ENCODE measurements at places on chromosomes 5 and 9.

DNA sequence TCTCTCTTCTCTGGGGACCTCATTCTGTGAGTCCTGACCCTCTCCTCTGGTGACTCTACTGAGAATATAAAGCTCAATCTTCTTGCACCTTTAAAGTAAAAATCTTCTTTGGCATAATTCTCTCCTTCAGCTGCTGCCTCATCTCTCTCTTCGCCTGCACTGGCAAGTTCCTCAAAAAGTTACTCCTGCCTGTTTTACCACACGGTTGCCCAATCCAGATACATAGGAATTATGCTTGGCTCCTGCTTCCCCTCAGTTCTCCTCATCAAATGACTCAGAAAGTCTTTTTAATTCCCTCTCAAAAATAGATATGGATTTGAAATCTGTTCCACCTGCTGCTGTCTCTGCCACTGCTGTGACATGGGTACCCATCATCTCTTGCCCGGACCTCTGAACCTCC, 14.4 kb upstream of the HRCT1 start:
- no peak for DNase-seq

DNA sequence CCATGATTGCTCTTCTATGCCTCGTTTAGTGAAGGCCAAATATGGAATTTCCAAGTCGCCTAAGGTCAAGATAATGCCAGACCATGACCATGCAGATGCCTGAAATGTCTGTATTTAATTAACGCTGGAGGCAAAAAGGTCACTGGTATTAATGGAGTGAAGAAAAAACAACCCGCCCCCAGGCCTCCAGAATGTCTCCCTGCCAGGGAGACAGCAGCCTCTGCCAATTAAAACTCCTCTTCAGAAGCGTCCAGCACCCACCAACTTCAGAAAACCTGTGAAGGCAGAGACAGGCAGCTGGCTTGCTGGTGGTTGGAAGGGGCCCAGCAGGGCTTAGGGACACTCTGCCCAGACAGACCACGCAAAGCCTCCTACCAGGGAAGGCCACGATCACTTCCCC, 94.4 kb downstream of the VAV2 start:
- no peak for DNase-seq

- no peak for DNase-seq
Measured at GRCh38 chr9:85276741-85277140, 465.0 kb downstream of the AGTPBP1 start.

- no peak for DNase-seq
Measured at GRCh38 chr5:78545406-78545805, 103.2 kb downstream of the LHFPL2 start.

DNA sequence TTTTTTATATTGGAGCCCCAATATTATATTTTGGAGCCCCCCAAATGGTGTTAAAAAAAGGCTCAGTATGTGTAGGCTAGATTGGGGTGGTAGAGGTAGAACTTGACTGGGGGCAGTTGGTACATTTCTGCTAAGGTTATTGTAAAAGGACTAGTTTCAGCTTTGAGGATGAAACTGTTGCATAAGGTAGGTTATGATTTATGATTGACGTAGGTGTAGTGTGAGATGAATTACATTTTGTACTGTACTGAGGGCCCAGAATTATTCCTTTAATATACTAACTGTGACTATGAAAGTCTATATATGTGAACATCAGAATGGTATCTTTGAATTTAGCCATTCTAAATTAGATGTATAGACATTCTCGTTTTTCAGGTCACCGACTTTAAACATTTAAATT, 3.6 kb downstream of the RIC1 start:
- no peak for DNase-seq

GRCh38 chr9:95118596-95118995, 198.9 kb downstream of the FANCC start:
- DNase-seq: no peak

DNA sequence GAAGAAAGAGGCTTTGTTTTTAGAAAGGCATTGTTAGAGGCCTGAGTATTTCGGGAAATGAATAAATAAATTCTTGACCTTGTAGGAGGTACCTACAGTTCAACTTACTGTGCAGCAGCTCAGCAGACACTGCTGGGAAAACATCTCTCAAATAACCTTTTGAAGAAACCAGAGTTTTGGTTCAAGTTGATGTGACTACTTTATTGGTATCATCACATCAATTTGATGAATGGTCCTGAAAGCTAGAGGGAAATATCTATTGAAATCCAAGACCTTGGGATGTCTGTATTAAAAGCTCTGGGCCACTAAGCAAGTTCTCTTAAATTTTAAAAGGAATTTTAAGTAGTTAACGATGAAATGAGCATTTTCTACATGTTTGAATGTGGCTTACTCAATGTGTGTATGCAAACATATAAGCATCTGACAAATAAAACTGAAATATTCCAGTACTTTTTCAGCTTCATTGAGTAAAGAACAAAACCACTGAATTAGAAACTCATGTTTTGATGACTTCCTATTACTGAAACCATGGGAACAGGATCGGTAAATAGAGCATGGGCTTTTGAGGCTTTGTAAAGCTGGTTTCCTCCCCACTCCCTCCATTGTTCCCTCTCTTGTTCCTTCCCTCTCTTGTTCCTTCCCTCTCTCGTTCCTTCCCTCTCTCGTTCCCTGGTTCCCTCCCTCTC, 36.7 kb downstream of the SLC27A6 start:
- DNase-seq: no peak

DNA sequence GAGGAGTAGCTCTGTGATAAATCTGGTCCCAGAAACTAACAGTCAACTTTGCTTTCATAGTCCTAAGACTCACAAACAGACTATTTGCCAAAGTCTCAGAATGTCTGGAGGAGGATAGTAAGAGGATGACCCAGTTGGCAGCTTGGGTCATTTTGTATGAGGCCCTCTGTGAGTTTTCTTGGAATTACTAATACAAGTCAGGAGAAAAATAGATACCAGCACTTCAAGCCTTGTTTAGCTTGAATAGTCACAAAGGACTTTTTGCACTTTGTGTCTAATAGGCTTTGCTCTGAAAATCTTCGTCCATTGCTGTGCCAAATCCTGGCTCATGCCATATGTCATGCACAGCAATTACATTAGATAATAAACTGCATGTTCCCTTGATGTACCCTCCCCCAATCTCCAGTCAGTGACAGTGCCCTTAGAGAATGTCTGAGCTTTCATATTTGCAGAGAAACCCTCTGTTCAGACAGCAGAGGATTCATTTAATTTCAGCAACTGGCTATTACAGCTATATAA, 612.8 kb downstream of the CSNK1G3 start:
- DNase-seq: peak; percentile 84

DNA sequence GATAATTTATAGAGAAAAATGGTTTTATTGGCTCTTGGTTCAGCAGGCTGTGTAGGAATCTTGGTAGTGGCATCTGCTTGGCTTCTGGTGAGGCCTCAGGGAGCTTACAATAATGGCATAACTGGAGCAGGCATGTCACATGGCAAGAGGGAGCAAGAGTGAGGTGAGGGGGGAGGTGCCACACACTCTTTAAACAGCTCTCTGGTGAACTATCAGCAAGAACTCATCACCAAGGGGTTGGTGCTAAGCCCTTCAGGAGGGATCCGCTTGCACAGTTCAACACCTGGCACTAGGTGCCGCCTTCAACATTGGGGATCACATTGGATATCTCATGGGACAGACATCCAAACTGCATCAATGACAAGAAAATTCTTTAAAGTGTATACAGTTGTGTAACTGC, 10.5 kb downstream of the GPBP1 start:
- no peak for DNase-seq

- no peak for DNase-seq
Measured at GRCh38 chr5:171355302-171355724, 32.3 kb upstream of the NPM1 start.

All from NCI-H1694 treated with DMSO at 0.1 percent for 48 hours (cell line).